ENCODE measurements at places on chromosomes 3 and 15.

GRCh38 chr3:75126556-75126955, 512.1 kb upstream of the CNTN3 start:
- DNase-seq, result no peak

- DNase-seq, result no peak
Measured at GRCh38 chr15:78938658-78939488, 6.0 kb downstream of the CTSH start.

DNA sequence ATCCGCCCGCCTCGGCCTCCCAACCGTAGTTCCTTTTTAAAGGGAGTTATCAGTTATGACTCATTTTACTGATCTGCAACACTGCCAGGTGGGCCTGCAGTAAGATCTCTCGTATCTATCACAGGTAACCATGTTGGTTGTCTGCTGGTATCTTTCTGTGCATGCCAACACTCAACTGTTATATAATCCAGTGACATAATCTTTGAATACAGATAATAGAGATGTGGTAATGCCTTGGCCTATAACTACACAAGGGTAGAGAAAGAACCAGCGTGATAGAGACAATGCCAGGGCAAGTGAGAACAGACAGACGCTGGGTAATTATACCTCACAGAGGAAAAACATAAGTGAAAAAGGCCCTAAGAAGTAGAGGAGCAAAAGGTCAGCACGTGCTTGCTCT, 11.0 kb upstream of the ARPP19 start:
- no peak for DNase-seq

DNA sequence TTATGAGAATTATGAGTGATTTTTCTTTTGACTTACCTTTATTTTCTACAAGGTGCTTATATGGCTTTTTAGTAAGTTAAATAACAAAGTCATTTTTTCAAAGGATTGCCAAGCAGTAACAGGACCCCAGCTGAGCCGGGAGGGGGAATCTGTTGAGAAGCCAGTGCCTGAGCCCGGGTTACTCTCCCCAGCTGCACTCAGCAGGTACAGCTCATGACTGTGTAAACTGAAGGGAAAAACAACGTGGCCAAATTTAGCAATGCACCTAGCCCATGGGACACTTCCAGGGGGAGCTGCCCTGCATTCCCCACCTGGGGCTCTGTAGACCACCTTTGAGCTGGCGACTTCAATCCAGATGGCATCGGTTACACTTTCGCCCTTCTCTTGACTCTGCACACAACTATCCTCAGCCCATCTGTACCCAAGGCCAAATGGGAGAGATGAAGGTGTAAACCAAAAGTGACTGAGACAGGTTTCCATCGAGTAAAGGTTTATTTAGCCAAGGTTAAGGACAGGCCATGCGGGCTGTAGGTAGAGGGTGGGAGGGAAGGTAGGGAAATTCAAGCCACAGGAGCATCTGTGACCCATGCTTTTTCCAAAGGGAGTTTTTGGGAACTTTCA, 18.2 kb upstream of the HCN4 start:
- no peak for DNase-seq

DNA sequence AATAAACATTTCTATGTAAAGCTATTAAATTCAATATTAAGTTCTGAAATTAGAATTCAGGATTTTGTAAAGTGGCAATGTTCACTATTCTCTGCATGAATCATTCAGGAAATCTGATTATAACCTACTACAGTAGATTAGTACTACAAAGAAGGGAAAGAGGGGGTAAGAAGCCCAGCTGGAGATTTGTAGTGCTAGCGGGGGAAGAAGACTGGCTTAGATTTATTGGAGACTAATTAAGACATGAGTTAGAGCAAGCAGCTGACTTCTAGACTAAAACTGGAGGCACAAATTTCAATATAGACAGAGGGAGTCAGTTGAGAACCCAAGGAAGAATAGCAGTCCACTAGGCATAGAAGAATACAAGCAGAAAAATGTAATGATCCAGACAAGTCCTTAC, 55.8 kb upstream of the SETMAR start:
- DNase-seq, result no peak

DNA sequence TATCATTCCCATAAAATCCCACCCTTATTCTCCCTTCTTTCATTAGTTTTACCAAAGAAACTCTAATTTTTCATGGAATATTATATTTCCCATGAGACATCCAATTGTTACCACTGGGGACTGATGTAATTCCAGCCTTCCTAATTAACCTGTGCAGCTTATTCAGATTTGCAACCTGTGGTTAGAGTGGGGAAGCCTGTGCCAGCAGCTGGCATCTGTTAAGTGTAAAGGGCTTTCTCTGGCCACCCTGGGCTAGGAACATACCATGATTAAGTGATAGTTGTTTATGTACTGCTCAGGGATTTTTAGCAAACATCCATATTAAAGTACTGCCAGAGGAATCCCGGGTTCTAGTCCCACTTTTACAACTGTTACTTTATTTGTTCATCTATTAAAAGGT, 78.2 kb downstream of the TPRG1 start:
- DNase-seq, result no peak

- no peak for DNase-seq
Measured at GRCh38 chr3:89038869-89039268, 68.6 kb upstream of the EPHA3 start.

GRCh38 chr3:150495149-150495548, 51.1 kb downstream of the SERP1 start:
- no peak for DNase-seq

DNA sequence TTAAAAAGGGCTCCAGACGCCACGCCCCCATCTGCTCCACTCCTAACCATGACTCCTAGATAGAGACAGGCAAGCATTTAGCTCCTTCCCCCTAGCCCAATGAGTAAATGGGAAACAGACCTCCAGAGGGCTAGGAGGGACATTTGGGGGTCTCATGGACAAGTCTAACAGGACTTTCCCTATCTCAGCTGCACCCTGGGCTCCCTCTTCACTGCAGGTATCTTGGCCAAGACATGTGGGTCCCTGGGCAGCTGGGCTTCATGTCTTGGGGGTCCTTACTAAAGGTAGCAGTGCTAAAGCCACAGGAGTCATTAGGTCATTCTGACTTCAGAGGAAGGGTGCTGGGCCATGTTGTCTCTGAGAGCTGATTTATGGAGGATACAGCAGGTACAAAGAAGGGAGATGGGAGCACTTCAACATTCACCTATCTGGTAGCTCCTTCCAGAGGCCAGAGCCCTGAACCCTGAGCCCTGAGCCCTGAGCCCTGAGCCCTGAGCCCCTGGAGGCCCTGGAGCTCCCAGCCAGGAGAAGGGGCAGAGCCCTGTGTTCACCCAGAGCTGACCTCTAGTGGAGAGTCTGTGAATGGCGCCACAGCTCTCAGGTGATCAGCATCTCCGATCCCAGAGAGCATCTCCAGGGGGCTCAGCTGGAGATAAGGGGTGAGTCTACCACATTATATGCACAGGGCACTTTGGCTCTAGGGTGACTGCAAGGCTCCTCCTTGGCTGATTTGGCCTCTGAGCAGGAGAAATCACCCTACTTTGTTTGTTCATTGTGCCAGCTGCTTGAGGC, 40.1 kb upstream of the EPHB1 start:
- no peak for DNase-seq

DNA sequence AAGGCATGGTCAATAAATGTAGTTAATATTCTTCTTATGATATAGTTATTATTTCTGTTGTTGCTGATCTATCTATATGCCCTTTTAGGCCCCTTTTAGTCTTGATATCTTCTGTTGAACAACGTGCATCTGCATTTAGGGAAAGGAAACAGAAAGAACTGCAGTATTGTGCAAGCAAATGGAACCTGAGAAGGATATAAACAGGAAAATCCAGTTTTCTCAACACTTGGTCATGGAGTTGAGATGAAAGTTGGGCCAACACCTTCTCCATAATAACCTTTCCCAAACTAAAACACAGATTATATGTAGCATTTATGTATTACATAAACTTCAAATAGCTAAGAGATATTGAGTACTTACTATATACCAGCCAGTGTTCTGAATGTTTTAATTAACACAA, 179.7 kb downstream of the ADAMTS9 start:
- no peak for DNase-seq
